T47D (cell line): ENCODE measurements at places on chromosomes 7 and 10.

- DNase-seq = no peak
These were observed 15.9 kb downstream of the PTPRE start for GRCh38 chr10:127922675-127923366.

DNA sequence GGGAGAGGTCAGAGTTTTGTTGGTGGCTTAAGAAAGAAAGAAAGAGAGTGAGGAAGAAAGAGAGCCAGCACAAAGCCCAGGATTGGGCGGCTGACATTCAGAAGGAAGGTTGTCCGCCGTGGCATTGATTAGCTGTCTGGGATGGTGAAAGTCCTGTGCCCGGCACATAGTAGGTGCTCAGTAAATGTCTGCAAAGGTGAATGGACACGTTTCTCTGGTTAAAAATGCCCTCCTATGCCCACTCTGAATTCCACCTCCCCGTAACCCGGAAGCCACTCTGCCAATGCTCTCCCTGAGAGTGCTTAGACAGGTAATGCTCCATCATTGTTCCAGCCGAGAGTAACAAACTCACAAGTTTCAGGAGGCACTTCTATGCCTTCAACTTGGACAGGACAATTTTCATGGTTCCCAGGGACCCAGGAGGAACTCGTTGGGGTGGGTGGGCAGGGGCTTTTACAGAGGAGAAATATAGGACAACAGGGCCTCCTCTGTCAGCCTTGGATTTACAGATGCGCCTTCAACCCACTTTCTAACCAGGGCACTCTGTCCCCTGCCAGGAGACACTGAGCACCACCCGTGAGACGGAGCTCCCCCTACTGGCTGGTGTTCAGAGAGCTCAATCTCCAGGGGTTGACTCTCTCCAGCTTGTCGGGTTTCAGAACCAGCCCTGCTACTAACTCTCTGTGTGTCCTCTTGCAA is 411.5 kb upstream of the ZMIZ1 start:
- DNase-seq = peak; percentile 87

DNA sequence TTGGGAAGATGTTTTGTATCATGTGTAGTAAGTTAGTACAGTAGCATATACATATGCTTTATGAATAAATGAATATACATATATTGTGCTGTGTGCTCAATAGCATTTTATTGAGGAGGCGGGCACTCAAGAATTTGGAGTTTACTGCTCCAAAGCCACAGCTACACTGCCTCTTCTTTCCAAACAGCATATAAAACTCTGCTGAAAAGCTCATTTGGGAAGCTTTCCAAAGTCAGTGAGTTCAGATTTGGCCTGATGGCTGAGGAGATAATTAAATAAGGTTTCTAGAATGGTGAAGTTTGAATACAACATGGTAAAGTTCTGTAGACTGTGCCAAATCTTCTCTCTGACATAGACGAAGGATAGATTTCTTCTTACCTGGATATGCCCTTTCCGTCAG is 29.8 kb downstream of the CDK1 start:
- DNase-seq = no peak

DNA sequence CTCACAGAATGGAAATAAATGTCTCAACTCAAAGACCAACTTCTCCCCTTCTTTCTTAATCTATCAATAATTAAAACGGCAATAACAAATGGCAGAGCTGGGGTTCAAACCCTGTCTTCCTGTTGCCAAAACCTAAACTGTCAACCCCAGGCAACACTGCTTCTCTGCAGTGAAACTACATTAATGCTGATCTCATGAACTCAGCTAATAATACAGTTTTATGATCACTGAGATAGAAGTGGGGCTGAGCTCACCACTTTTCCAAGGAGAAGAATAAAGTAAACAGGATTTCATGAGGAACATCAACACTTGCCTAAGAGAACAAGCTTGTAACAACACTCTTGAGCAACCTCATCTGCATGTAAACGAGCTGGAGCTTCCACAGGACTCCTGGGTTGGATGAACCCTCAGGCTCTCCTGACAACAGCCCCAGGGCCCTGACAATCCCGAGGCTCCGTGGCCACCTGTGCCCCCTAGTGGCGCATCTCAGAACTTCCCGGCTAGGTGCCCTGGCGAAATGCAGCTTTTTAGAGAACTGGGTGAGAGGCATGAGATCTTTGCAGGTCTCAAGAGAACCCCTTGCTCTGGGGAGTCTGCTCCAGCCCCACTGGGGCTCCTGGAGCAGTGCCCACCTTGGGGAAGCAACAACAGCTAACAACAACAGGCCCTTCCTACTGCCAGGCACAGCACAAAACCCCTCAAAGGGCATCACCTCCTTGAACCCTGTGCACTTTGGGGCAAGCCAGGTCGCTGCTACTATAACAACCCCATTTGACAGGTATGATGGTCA is 169.3 kb downstream of the SH3PXD2A start:
- peak; percentile 38 for DNase-seq

GRCh38 chr10:6337382-6337781 is 134.7 kb downstream of the PFKFB3 start:
- DNase-seq = no peak

GRCh38 chr7:158814637-158815036 is 14.7 kb downstream of the ESYT2 start:
- no peak for DNase-seq

GRCh38 chr10:58266003-58266825 is 1.5 kb downstream of the IPMK start:
- no peak for DNase-seq

DNA sequence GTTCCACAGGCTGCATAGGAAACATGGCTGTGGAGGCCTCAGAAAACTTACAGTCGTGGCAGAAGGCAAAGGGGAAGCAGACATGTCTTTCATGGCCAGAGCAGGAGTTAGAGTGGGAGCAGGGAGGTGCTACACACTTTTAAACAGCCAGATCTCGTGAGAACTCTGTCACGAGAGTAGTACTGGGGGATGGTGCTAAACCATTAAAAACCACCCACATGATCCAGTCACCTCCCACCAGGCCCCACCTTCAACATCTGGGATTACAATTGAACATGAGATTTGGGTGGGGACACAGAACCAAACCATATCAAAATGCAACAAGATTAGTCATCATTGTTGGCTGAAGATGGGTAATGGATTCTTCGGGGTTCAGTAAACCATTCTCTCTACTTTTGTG is 65.4 kb upstream of the PDCD4 start:
- no peak for DNase-seq

GRCh38 chr10:97977673-97978072 is 52.7 kb downstream of the CRTAC1 start:
- DNase-seq = no peak

GRCh38 chr7:88919478-88920131 is 124.1 kb upstream of the TEX47 start:
- no peak for DNase-seq

DNA sequence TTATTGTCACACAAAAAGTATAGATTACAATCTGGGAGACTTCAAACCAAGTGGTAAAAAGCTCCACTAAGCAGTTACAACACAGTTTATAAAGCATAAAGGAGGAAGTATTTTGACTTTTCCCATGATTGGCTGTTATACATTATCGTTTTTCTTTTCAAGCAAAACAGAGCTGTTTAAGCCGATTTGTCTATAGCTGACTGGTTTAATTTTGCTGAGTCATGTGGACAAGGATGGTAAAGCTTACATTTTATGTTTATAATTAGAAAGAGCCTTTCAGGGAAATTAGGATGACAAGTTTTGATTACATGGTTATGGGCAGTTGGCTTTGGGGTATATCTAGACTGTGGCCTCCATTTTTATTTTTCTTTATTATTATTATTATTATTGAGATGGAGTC is 152.5 kb upstream of the STK17A start:
- DNase-seq = no peak

DNA sequence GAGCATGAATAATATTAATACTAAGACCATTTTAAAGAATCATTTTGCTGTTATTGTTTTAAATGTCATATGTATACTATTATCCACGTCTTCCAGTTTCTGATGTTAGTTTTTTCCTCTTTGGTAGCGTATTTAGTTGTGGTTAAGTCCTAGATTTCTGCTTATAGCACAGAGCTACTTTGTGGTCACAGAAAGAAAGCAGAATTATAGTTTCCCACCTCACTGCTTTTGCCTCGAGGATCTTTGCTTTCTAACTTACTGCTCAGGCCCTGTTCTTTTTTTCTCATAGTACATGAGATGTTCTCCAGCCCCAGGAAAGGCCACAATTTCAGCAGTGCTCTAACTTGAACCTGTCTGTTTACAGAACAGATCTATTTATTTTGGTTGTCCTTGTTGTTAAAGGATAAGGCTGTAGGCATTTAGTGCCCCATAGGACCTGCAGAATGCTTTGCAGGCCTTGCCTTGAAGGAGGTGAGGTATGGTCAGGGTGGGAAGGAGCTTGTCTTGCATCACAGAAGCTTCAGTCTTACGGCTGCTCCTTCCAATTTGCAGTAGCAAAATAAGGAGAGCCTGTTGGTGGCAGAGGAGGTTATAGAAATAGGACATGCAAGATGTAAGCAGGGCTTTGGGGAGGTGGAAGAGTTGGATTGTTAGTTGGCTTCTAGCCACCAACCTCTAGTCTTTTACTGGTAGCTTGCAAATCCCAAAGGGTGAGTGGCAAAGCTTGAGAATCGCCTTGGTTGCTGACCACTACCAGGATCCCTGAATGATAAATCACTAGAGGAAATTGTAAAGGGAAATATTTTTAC is 129.1 kb downstream of the LRRC4 start:
- no peak for DNase-seq

DNA sequence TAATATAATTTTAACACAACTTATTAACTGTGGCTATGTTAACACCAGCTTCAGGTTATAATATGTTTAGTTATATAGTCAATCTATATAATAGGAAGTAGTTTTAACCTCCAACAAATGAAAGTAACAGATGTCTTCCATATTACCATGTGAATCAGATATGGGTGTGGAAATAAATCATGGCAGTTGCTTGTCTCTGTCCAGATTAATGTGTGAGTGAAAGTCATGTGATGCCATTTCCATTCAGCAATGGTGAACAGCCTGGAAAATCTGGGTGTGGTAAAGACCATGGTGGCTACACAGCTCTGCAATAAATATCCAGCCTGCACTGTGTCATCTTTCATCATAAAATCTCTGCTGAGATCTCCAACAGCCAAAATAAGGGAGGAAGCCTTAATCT is 27.8 kb downstream of the HEPACAM2 start:
- no peak for DNase-seq

DNA sequence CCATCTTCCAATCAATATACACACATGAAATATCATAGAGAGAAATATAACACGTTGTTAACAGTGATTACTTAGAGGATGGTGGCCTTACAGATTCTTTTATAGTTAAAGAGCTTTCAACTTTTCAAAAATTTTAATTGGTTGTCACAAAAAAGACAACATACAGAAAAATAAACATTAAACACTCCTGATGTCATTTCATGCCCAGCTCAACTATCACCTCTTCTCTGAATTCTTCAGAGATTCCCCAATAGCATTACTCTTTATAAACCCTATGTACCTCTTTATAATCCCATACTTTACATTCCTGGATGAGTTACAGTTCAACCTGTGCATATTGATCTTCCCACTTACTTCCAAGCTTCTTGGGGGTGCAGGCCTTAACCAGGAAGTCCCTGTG is 159.8 kb downstream of the POU6F2 start:
- no peak for DNase-seq

DNA sequence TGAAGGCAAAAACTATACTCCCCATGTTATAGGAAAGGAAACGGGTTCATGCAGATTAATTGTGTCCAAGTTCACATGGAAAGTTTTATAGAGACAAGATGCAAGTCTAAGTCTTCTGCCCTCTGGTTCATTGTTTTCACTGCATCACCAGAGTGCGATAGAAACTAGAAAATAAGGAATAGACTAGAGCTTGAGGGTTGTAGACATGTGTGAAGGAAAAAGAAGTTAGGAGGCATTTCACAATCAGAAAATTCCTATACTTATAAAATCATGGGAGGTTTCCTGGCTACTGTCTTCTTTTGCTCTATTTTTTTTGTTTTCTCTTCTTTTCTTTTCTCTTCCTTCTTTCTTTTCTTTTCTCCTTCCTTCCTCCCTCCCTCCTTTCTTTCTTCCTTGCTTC is 329.8 kb downstream of the PLXDC2 start:
- no peak for DNase-seq

DNA sequence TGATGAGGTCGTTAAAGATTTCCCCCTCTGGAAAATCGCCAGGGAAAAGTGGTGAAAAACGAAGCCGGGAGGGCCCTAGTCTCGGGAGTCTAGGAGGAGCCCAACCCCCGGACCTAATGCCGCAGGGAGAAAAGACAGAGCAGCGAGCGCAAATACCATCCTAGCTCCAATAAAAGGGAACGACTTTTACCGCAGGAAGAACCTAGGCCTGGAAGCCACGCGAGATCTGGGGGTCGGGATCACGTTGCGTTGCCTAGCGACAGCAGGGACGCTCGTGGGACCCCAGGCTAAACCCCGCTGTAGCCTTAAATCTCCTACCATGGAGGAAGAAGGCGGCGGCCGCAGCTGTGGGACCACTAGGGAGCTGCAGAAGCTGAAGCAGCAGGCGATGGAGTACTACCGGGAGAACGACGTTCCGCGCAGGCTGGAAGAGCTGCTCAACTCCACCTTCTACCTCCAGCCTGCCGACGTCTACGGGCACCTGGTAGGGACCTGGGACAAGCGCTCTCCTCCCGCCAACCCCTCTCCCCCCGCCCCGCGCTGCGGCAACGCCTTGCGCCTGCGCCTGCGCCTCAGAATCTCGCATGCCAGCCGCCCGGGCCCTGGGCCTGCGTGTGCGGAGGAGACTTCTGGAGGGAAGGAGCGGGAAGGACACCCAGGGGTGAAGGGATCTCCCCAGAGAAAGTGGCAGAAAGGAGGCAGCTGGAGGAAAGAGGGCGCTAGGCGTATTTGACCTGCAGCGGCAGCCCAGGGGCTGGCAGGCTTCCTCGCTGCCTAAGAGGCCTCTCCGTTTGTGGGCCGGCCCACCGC is at the start of gene ENO4:
Gene ENO4 (plus strand): TSS at position 252 of the 810 bp plus-strand sequence. CDS start 68 bp downstream, at position 320.
- peak; percentile 89 for DNase-seq

GRCh38 chr7:102859084-102859798 is 53.6 kb upstream of the LRRC17 start:
- no peak for DNase-seq

GRCh38 chr7:92797693-92798092 is 38.7 kb downstream of the CDK6 start:
- DNase-seq = no peak

DNA sequence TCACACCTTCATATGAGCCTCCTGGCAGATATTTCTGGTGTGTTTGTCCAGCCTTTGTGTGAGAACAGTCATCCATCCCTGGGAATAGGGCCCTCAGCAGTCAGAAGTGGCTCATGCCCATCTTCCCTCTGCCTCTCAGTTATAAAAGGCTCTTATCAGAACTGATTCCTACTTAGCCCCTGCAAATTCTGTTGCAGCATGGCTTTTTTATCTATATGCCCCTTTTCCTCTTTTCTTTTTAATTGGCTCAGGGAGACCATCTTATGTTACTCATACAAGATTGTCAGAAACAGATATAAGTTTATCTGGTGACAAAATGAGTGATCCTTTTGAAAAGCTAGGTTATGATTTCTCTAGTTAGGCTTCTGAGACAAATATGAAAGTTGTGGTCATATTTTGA is 194.1 kb downstream of the CREB5 start:
- no peak for DNase-seq

GRCh38 chr7:26584987-26585665 is 279.3 kb downstream of the SKAP2 start:
- peak; percentile 88 for DNase-seq

DNA sequence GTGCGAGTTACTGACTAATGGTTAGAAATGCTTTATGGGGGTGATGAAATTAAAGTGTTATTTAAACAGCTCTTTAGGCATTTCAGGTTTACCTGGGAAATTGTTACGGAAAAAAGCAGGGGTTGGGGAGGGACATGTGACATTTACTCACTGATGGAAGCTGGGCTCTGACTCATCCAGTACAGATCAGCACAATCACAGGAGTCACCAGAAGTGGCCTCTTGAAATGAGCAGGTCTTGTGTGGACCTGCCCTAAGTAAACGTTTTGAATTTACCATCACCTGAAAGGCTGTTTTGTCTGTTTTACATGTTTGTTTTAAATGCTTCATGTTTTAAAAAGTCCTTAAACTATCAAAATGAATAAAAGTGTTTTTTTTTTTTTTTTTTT is 2.3 kb downstream of the GLRX3 start:
- DNase-seq = no peak
